Vagina (tissue), 2 donors: ENCODE measurements at places on chromosomes 4 and X. TPM values are rescaled to one million over a fixed set of nuclear protein-coding genes. Genes with fewer than 3 reads are reported as not detected.

GRCh38 chrX:5730556-5730955, 498.1 kb downstream of the NLGN4X start:
- H3K36me3 ChIP-seq, result no peaks in the 10 kb centered on the region
- H3K27ac ChIP-seq, result no peak overlapping the region
- H3K4me1 ChIP-seq, result no peaks in the 10 kb centered on the region
- H3K27me3 ChIP-seq, result no peaks in the 10 kb centered on the region

- H3K4me3 ChIP-seq, result no peak overlapping the region
- H3K4me1 ChIP-seq, result peaks cover 8% of the 10 kb centered on the region
- H3K36me3 ChIP-seq, result no peaks in the 10 kb centered on the region
- no peak for DNase-seq
Observed at GRCh38 chr4:176794151-176794550, 1.4 kb upstream of the VEGFC start.

- H3K4me3 ChIP-seq, result no peak overlapping the region
- H3K27ac ChIP-seq, result no peak overlapping the region
- DNase-seq, result no peak
- H3K27me3 ChIP-seq, result no peaks in the 10 kb centered on the region
- H3K36me3 ChIP-seq, result no peaks in the 10 kb centered on the region
- no peaks in the 10 kb centered on the region for H3K4me1 ChIP-seq
Observed at GRCh38 chr4:11014199-11014598, 329.6 kb upstream of the CLNK start.

DNA sequence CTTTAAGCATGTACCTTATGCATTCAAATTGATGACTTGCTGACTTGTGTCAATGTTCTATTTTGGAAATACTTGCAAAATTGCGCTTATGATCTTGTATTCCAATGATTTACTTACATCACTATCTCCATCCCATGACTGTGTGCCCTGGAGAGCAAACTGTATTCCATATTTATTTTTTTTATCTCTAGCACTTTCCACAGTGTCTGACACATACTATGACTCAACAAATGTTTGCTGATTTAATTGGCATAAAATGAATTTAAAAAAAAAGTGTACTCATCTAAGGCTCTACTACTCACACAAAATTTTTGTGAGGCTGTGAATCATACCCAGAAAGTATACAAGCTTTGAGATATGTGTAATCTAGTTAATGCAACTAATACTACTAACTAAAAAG, 1066.8 kb upstream of the ADGRL3 start:
- H3K27ac ChIP-seq, result no peak overlapping the region
- H3K4me3 ChIP-seq, result no peak overlapping the region
- H3K36me3 ChIP-seq, result no peaks in the 10 kb centered on the region
- no peaks in the 10 kb centered on the region for H3K27me3 ChIP-seq
- no peaks in the 10 kb centered on the region for H3K4me1 ChIP-seq
- DNase-seq, result no peak

- H3K27ac ChIP-seq, result no peak overlapping the region
- no peaks in the 10 kb centered on the region for H3K27me3 ChIP-seq
- DNase-seq, result no peak
- no peaks in the 10 kb centered on the region for H3K4me1 ChIP-seq
Observed at GRCh38 chr4:1896658-1896991, 25.4 kb downstream of the NSD2 start.

DNA sequence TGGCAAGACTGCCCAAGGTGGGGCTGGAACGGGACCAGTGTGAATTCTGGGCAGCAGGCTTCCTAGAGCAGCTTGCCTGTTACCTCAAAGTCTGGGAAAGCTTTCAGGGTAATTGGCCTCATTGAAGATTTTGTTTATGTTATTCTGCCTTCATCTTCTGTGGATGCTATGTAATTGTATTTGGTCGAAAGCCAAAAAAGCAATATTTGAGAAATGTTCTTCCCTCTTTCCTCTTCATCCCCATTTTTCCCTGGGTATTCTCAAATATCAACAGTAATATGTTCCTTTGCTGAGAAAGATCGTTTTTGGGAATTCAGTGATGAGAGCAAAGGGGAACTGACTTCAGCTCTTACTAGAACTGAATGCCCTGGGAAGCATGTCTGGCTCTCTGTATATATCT, 12.9 kb downstream of the TMEM131L start:
- no peak overlapping the region for H3K27ac ChIP-seq
- H3K4me3 ChIP-seq, result no peak overlapping the region
- DNase-seq, result no peak
- H3K4me1 ChIP-seq, result peaks cover 6% of the 10 kb centered on the region

DNA sequence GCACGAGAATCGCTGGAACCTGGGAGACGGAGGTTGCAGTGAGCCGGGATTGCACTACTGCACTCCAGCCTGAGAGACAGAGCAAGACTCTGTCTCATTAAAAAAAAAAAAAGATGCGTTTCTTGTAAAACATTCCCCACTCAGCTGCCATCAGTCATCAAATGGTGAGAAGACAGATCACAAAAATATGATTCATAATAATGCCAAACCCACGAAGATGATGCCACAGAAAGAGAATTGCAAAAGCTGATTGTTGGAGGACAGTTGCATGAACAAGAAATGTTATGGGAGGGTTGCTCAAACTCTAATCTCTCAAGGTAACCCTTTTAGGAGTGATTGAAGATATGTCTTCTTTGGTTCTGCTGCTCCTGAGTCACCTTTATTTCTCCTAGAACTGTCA, 21.4 kb upstream of the SMIM14 start:
- no peaks in the 10 kb centered on the region for H3K27me3 ChIP-seq
- no peak for DNase-seq
- no peaks in the 10 kb centered on the region for H3K36me3 ChIP-seq
- H3K4me3 ChIP-seq, result no peak overlapping the region
- no peaks in the 10 kb centered on the region for H3K4me1 ChIP-seq

- no peak overlapping the region for H3K27ac ChIP-seq
- no peaks in the 10 kb centered on the region for H3K27me3 ChIP-seq
- no peak overlapping the region for H3K4me3 ChIP-seq
- H3K4me1 ChIP-seq, result no peaks in the 10 kb centered on the region
Observed at GRCh38 chr4:83574247-83574646, 38.3 kb downstream of the GPAT3 start.

GRCh38 chr4:119135721-119136121, at the start of gene MYOZ2:
TSS of gene MYOZ2 (plus strand) at chr4:119135832. CDS start at chr4:119136526, 694 bp downstream.
- H3K36me3 ChIP-seq, result no peaks in the 10 kb centered on the region
- H3K27ac ChIP-seq, result no peak within 1 kb of the TSS
- peaks cover 10% of the 10 kb centered on the region for H3K4me1 ChIP-seq
- no peak within 1 kb of the TSS for H3K4me3 ChIP-seq
- no peaks in the 10 kb centered on the region for H3K27me3 ChIP-seq

GAGE13 gene
- total RNA-seq, result not detected

SPANXA2 gene
- total RNA-seq, result not detected

GRCh38 chr4:108754327-108754726, 8.5 kb downstream of the ETNPPL start:
- no peak overlapping the region for H3K4me3 ChIP-seq
- H3K36me3 ChIP-seq, result no peaks in the 10 kb centered on the region
- H3K27me3 ChIP-seq, result no peaks in the 10 kb centered on the region

IL15 gene
- total RNA-seq, result 11.5 TPM

- H3K27me3 ChIP-seq, result no peaks in the 10 kb centered on the region
- DNase-seq, result no peak
- H3K4me1 ChIP-seq, result no peaks in the 10 kb centered on the region
- no peaks in the 10 kb centered on the region for H3K36me3 ChIP-seq
Observed at GRCh38 chr4:31674313-31674947, 954.3 kb downstream of the PCDH7 start.

GRCh38 chr4:168711197-168712140, 214.6 kb downstream of the PALLD start:
- peaks cover 22% of the 10 kb centered on the region for H3K4me1 ChIP-seq
- H3K4me3 ChIP-seq, result no peak overlapping the region
- DNase-seq, result no peak
- no peaks in the 10 kb centered on the region for H3K27me3 ChIP-seq
- peak overlapping the region; percentile 72 for H3K27ac ChIP-seq

GRCh38 chr4:56464581-56464980, 2.8 kb upstream of the SRP72 start:
- H3K4me3 ChIP-seq, result no peak overlapping the region
- no peak overlapping the region for H3K27ac ChIP-seq
- peaks cover 10% of the 10 kb centered on the region for H3K36me3 ChIP-seq
- no peak for DNase-seq
- H3K4me1 ChIP-seq, result peaks cover 36% of the 10 kb centered on the region

GRCh38 chr4:73477176-73477575, 4.4 kb upstream of the AFM start:
- H3K36me3 ChIP-seq, result no peaks in the 10 kb centered on the region
- no peaks in the 10 kb centered on the region for H3K27me3 ChIP-seq
- no peak overlapping the region for H3K4me3 ChIP-seq
- no peak overlapping the region for H3K27ac ChIP-seq
- no peak for DNase-seq

SPACA5 gene
- not detected for total RNA-seq

GRCh38 chrX:132077414-132077813, 50.4 kb downstream of the FRMD7 start:
- no peaks in the 10 kb centered on the region for H3K27me3 ChIP-seq
- no peaks in the 10 kb centered on the region for H3K36me3 ChIP-seq
- DNase-seq, result no peak
- no peak overlapping the region for H3K4me3 ChIP-seq

DNA sequence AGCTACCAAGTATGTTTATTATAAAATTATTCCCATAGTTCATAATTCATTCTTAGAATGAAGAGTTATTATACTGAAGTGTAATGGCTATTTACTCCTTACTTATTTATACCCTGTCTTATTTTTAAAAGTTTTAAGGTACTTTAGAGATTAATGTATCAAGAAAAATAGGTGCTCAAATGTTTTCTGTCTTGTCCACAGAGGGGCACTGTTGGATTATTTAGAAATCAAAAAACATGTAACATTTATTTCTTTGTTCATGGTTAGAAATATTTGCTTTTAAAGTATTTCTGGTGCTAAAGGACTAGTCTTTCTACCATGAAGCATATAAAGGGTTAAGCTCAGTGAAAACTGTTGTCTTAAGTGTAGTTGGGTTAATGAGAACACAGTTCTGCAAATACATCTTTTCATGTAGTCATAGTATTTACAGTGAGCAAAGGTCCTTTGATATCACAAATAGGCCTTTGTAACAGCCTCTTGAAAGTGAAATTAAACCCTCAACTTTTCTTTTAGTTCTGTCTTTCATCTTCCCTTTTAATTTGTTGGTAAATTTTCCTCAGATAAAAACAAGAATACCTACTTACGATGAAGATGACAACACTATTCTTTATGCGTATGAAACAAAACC, 7.7 kb downstream of the SCML1 start:
- no peak overlapping the region for H3K27ac ChIP-seq
- peaks cover 2% of the 10 kb centered on the region for H3K36me3 ChIP-seq
- no peak for DNase-seq
- no peaks in the 10 kb centered on the region for H3K4me1 ChIP-seq
- H3K4me3 ChIP-seq, result no peak overlapping the region

GRCh38 chrX:17072301-17072700, 125.8 kb downstream of the REPS2 start:
- H3K4me3 ChIP-seq, result no peak overlapping the region
- no peak for DNase-seq
- H3K4me1 ChIP-seq, result peaks cover 3% of the 10 kb centered on the region
- no peak overlapping the region for H3K27ac ChIP-seq
- H3K27me3 ChIP-seq, result no peaks in the 10 kb centered on the region

- H3K36me3 ChIP-seq, result no peaks in the 10 kb centered on the region
- no peak overlapping the region for H3K27ac ChIP-seq
- no peak for DNase-seq
- H3K4me3 ChIP-seq, result no peak overlapping the region
- H3K4me1 ChIP-seq, result no peaks in the 10 kb centered on the region
Observed at GRCh38 chr4:5473125-5473524, 235.2 kb downstream of the EVC2 start.

DNA sequence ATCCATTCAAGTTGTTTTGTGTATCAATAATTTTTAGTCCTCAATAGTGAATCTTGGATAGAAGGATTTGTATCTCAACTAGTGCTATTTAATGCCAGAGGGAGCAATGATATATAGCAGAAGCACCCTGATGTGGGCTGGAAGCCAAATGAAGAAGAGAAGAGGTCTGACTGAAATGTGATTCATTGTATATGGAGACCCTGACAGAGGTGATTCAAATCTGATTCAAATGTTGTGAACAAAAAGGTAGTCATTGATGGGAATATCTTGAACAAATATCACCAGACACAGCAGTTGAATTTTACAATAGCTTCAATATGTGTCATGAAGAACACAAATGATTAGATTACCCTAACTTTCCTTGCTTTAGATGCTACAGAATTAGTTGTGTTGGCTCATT, 27.5 kb upstream of the SULT1B1 start:
- no peak for DNase-seq
- no peak overlapping the region for H3K27ac ChIP-seq
- H3K36me3 ChIP-seq, result no peaks in the 10 kb centered on the region
- H3K4me3 ChIP-seq, result no peak overlapping the region
- no peaks in the 10 kb centered on the region for H3K27me3 ChIP-seq
- no peaks in the 10 kb centered on the region for H3K4me1 ChIP-seq

GRCh38 chr4:153433754-153434105, 32.4 kb upstream of the TMEM131L start:
- no peaks in the 10 kb centered on the region for H3K36me3 ChIP-seq
- H3K27me3 ChIP-seq, result no peaks in the 10 kb centered on the region
- H3K4me3 ChIP-seq, result no peak overlapping the region
- no peaks in the 10 kb centered on the region for H3K4me1 ChIP-seq

GRCh38 chr4:152304220-152304619, 231.7 kb downstream of the FBXW7 start:
- no peak overlapping the region for H3K27ac ChIP-seq
- DNase-seq, result no peak
- no peaks in the 10 kb centered on the region for H3K27me3 ChIP-seq
- no peaks in the 10 kb centered on the region for H3K36me3 ChIP-seq
- H3K4me1 ChIP-seq, result no peaks in the 10 kb centered on the region

SLC6A14 gene
- 10.1 TPM for total RNA-seq

ABCG2 gene
- total RNA-seq, result 7.4 TPM

DNA sequence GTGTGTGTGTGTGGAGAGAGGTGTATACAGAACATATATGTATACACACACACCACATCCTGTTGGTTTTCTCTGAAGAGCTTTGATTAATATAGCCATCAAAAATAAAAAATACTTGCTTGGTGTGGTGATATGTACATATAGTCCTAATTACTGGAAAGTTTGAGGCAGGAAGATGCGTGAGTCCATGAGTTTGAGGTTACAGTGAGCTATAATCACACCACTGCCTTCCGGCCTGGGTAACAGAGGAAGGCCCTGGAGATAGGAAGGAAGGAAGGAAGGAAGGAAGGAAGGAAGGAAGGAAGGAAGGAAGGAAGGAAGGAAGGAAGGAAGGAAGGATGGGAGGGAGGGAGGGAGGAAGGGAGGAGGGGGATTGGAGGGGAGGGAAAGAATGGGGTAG, 360.4 kb upstream of the CPEB2 start:
- H3K4me1 ChIP-seq, result no peaks in the 10 kb centered on the region
- DNase-seq, result no peak
- no peak overlapping the region for H3K27ac ChIP-seq
- no peaks in the 10 kb centered on the region for H3K36me3 ChIP-seq
- no peaks in the 10 kb centered on the region for H3K27me3 ChIP-seq
